ENCODE measurements at places on chromosomes 4 and X.

GRCh38 chr4:74096265-74096980, 2.6 kb downstream of the CXCL2 start:
- DNase-seq: no peak

DNA sequence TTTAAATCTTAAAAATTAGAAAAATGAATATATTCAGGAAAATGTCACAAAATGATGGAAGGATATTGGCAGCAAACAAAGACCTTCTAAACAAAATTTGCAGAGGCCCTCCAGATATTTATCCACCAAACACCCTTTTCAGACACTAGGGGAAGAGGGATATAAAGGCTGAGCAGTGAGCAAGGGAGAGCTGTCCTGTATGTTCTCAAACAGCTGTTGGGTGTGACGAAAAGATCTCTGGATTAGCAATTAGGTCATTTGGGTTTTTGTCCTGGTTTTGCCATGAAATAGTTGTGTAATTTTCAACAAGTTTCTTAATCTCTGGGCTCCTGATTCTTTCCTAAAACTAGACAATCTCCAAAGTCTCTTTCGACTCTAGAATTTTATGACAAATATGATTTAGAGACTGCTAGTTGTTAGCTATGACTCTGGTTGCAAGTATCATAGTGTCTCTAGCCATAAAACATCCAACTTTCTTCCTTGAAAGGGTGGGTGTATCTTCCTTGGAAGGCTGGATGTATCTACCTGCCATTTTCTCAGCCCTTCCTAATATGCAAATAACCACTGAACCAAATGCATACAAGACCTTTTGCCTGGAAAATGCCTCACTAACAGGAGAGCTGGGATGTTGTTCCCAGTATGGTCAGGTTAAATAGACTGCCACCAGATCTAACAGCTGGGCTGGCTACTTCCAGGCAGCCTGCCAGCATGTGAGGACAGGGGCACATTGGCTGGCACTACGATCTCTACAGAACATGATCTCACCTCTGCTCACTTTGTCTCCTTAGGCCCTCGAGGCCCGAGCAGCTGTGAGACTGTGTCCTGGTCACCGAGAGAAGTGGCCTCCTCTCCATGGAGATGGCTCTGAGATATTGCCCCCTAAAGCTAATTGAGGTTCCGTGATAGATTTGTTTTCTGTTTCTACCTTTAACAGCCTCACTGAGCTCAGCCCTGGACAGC, 225.5 kb upstream of the JADE1 start:
- DNase-seq: no peak

DNA sequence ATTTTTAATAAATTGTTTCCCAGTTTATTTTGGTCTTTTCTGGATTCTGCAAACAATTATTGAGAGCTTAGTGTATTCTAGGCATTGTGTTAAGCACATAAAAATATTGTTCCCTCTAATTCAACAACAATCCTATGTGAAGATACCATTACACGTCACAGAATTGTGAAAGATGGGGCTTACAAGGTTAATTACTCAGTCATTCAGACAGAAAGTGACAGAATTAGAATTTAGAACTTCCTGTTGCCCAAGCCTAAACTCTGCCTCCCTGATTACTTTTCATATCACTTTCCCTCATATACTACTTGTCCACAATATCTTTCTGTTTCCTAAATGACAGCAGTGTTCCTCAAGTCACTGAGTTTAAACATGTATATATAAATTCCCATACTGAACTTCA, 186.7 kb upstream of the VEGFC start:
- DNase-seq: no peak

GRCh38 chr4:82543131-82543530, 18.7 kb downstream of the TMEM150C start:
- DNase-seq: no peak

DNA sequence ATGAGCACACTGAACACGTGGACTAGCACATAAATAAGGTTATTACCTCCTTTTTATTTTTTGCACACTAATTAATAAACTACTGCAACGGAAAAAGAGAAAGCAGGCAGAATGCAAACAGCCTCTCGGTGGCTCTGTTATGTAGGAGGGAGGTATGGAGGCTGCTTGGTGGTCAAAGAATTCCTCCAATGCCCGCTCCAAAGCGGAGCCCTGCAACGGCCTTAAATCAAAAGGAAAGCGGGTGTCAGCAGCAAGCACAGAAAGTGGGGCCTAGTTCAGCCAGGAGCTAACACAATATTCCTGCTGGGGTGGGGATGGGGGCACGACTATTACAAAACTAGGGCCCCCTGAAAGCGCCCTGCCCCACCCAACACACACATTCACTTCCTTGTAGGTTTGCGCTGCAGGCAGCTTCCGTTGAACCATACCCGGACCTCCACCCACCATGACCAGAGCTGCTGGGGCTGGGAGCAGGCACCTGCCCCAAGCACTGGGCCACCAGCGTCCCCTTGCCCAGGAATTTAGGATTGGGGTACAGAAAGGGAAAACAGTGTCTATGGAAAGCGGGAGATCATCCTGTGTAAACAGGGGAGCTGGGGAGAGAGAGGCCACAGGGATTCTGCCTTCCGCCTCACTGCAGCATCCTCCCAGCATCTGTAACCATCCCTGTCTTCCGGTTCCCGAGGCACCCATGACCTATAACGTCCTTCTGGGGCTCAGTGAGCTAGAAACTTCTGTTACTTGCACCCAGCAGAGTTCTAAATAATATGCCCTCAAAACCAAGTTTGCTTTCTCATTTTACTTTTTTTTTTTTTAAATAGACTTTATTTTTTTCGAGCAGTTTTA, 57.1 kb upstream of the DDX3X start:
- no peak for DNase-seq
